ENCODE measurements at places on chromosomes 7 and 10.
A peak's percentile ranks its signal among the peaks of the same experiment; 100 is the strongest.

DNA sequence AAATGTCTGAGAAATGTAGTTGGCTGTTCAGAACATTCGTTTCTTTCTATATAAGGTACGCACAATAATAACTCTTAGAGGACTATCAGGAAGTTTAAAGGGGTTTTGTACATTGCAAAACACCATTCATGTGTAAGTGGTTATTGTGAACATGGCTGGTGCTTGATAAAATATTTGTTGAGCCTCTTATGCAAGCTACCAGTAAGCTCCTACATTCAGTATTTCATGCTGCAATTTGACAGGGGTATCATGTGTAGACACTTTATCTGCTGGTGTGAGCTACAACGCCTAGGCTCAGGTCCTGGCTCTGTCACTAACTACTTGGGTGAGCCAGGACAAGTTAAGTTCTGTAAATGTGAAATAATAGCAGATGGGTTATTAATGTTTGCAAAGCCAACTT is 75.5 kb downstream of the MAP3K8 start:
- DNase-seq = no peak

DNA sequence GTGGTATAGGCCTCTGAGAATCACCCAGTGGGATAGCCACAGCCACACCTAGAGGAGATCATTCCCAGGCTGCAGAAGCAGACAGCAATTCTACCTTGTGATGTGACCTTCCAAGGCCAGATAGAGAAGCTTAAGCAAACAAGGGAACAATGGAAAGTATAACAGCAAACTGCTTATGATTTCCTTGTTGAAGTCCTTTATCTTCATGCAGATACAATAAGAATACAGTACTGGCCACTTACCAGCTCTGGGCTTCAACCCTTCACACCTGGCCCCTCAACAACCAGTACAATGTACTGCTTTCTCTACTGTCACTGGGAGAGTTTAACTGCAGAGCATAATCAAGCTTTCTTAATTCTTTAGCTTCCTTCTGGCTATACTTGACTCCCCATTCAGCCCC is 22.6 kb upstream of the DDX50 start:
- DNase-seq = no peak

DNA sequence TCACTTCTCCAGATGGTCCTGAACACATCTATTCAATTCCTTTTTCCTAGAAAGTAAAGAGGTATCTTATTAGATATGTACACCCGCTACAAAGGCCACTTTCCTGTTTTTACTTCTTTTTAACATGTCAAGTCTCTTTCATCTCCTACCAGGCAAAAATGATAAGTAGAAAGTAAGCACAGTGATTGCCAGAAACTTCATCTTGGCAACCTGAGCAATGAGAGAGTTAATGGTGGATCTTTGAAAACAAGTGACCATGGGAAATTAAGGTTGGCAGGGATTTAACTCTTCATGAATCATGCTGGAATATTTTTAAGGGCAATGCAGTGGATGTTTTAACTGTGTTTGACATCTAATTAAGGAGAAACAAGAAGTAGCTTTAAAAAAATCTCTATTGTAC is 2.7 kb downstream of the SEMA3A start:
- DNase-seq = no peak

DNA sequence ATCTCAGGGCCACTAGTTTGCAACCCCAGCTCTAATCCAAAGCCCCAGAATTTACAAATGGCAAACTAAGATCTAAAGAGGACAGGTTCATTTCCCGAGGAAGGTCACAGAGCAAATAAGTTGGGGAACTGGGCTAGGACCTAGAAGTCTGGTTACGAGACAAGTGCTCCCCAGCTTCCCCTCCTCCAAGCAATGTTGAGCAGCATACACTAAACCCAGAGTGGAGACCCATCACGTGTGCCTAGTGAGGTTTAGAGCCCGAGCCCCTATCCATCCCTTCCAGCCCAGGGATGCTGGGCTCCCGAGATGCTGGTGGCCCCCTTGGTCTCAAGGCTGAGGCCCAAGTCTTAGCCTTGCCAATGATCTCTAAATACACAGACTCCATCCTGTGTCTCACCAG is 209.5 kb upstream of the ZMIZ1 start:
- DNase-seq = no peak

DNA sequence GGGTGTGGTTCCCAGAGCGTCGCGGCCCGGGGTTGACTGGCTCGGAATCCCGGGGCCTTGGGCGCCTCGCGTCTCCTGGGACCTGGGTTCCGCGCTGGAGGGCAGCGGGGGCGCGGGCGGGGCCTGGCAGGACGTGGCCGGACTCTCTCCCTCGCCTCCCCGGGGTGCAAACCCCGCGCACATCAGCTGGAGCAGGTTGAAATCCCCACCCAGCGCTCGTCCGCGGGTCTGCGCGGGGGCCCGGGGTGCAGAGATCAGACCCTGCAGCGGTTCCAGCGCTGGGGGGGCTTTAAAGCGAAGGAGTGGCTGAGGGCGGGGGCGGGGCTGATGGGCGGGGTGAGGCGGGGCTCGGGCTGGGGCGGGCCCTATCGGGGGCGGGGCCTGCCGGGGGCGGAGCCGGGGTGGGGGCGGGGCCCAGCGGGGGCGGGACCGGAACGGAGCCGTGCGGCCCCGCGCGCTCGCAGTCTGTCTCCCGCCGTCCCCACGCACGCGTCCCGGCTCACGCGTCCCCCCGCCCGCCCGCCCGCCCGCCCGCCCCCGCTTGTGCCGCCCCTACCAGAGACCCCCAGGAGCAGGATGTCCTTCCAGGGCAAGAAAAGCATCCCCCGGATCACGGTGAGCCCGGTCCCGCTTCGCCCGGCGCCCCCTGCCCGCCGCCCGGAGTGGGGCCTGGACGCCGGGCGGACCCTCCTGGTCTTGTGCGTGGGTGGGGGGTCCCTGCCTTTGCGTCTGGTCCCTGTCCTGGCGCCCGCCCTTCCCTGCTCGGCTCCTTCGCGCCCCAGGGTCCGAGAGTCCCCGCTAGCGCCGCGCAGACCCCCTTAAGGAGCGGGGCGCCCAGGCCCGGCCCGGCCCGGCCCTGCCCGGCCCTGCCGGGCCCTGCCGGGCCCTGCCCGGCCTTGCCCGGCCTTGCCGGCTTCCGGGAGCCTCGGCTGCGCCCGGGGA is at the start of gene DPYSL4:
DPYSL4 (plus strand) TSS at position 461 of the 942 bp plus-strand sequence; CDS start at position 577, 116 bp downstream.
- peak; percentile 18 for DNase-seq

GRCh38 chr10:80649183-80649582 is 111.5 kb downstream of the SH2D4B start:
- no peak for DNase-seq

- no peak for DNase-seq
These were observed 32.1 kb downstream of the NRP1 start for GRCh38 chr10:33302208-33302829.

- no peak for DNase-seq
These were observed 592.3 kb upstream of the GALNT17 start for GRCh38 chr7:70539617-70540016.

DNA sequence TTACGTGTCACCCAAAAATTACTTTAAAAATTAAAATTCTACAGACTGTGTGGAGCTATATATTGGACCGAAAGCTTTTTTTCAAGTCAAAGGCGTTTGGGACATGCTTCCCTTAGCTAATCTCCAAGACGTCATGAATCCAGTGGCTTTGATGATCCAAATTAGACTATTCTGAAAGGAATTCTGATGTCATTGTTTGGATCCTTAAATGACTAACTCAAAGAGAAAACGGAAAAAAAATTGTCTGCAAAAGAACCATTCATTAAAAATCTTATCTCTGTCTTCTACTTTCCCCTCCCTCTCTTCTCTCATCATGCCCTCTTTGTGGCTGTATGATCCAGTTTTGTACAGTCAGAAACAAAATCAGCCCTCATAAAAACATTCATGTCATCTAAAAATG is 161.8 kb downstream of the ETV1 start:
- no peak for DNase-seq

- DNase-seq = no peak
These were observed 445 bp downstream of the SSBP1 start for GRCh38 chr7:141738592-141739013.

- no peak for DNase-seq
These were observed 2.6 kb downstream of the FLNC start for GRCh38 chr7:128832880-128833147.

GRCh38 chr7:12490107-12490688 is 80.3 kb upstream of the SCIN start:
- no peak for DNase-seq

- DNase-seq = no peak
These were observed 182.6 kb downstream of the REEP3 start for GRCh38 chr10:63703740-63704345.

GRCh38 chr7:129670656-129671055 is 59.1 kb downstream of the NRF1 start:
- DNase-seq = no peak

GRCh38 chr10:54282012-54282411 is 519.0 kb downstream of the PCDH15 start:
- DNase-seq = no peak

- no peak for DNase-seq
These were observed 18.1 kb downstream of the NOC3L start for GRCh38 chr10:94344522-94345122.

DNA sequence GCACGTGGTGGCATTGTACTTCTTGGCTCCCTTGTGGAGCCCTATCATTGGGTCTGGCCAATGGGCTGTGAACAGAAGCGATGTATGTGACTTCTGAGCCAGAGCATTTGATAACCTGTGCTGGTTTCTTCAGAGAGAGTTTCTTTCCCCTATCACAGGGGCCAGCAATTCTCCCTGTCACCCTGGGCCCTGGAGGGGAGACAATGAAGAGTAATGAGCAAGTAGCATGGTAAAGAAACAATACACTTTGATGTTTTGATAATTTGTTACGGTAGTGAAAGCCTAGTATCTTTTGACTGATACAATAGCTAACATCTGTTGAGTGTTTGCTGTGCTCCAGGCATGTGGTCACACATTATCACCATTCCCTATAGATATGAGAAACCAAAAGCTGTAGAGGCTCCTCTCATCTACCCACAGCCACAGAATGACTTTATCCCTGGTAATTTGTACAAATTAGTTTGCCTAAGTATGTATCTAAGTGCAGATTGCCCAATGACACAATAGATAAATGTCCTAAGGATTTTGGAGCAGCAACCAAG is 113.4 kb upstream of the SVIL start:
- no peak for DNase-seq

GRCh38 chr10:3493621-3494020 is 291.4 kb downstream of the KLF6 start:
- DNase-seq = no peak

DNA sequence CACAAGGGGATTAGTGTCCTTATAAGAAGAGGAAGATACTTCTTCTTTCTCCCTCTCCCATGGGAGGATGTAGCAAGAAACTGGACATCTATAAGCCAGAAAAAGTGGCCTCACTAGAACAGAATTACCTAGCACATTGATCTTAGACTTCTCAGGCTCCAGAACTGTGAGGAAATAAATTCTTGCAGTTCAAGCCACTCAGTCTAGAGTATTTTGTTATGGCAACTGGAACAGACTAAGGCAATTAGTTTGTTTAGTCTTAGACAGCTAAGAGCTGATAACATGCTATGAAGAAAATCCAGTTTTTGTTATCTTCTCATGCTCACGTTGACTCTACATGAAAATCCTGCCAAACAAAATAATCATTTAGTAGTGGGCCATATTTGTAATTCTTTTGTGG is 627.6 kb upstream of the PHF14 start:
- no peak for DNase-seq

- no peak for DNase-seq
These were observed 3.4 kb downstream of the DNMBP start for GRCh38 chr10:100006243-100006886.

- DNase-seq = no peak
These were observed 35.2 kb upstream of the WDFY4 start for GRCh38 chr10:48649349-48649944.

DNA sequence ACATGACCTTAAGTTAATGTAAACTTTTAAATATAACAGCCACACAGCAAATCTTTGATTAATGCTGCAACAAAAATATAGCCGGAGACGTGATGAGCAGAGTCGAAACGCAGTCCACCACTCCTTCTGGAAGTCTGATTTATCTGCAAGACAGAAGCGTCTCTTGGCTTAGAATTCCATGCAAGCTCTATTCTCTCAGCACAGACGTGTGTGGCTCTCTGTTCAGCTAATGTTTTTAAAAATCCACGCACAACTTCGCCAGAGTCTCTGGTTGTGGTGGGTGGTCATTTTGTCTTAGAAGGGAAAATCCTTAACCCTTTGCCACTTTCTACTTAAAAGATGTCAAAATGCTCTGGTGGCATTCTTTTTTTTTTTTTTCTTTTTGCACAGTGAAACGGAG is 438.0 kb upstream of the MGMT start:
- DNase-seq = no peak

- no peak for DNase-seq
These were observed 19.7 kb downstream of the UBE3C start for GRCh38 chr7:157158400-157158799.

GRCh38 chr10:128099901-128100300 is 26.3 kb downstream of the MKI67 start:
- DNase-seq = no peak

GRCh38 chr10:63825111-63825510 is 303.9 kb downstream of the REEP3 start:
- no peak for DNase-seq

- no peak for DNase-seq
These were observed 28.0 kb upstream of the RSU1 start for GRCh38 chr10:16845248-16845647.

GRCh38 chr10:77881636-77882035 is 44.9 kb downstream of the DLG5 start:
- DNase-seq = no peak
